ENCODE measurements at places on chromosomes 3 and 15.

DNA sequence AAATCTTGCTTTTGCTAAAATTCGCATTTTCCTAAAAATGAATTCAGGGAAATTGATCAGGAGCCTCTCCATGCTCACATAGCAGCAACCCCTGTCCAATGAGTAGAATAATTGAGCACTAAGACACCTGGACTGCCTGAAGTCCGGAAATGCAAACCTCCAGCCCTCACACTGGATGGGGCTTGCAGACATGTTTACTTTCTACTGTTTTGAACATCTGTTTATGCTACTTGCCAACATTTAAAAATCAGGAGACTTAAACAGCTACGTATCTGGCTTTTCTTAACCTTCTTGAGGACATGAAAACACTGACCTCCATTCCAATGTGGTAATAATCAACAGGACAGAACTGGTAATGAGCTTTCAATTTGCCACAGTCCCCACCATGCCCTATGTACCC is 184.4 kb downstream of the SHOX2 start:
- no peak for DNase-seq

GRCh38 chr15:85606738-85607137 is 188.0 kb downstream of the KLHL25 start:
- no peak for DNase-seq

GRCh38 chr15:39925112-39925842 is 5.2 kb upstream of the GPR176 start:
- DNase-seq: no peak

GRCh38 chr3:71940486-71940885 is 155.5 kb upstream of the PROK2 start:
- DNase-seq: no peak

DNA sequence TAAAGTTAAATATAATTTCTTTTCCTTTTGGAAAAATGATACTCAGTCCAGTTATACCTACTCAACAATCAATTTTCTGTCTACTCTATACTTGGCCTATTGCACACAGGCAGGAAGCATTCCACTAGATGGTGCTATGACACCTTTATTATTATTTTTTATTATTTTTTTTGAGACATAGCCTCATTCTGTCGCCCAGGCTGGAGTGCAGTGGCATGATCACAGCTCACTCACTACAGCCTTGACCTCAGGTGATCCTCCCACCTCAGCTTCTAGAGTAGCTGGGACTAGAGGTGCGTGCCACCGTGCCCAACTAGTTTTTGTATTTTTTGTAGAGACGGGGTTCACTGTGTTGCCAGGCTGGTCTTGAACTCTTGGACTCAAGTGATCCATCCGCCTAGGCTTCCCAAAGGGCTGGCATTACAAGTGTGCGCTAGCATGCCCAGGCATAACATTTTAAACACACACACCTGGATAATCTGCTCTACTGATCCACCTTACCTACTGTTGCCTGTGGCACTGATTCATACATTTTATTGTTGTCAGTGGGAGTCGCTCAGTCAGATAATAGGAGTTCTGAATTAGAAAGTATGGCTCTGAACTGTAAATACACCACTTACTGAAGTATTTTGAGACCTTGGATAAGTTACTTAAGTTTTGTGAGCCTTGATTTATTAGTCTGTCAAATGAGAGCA is 56.2 kb downstream of the EIF3J start:
- no peak for DNase-seq

DNA sequence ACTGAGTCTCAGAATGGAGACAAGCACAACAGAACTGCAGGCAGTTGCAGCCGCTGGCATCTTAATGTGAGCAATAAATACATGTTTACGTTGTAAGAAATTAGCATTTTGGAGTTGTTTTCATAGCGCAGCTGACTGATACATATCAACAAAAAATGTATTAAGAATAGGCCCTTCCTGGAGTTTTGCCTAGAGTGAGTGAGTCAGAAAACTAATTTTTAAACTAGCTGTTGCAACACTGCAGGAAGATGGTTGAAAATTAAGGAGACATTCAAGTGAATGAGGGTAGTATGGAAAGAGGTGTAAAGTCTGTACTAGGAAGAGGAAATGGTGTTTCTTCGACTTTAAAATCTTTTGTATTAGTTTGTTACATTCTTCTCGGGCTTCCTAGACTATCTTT is 39.6 kb upstream of the TIMP4 start:
- DNase-seq: no peak

DNA sequence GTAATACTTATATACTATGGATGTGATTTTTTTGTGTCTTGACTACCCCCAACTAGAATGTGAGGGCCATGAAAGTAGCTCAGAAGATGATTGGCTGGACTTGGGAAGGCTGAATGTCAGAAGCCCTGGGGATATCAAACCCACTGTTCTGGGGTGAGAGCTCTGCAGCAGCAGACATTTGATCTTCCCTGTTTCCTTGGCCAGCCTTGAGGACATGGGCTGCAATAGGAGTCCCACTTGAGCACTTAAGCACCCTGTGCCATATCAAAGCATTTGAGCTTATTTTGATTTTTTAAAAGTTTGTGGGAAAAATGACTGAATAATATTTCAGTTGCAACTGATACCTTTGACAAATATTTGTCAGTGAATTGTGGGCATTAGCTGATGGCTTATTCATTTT is 21.7 kb downstream of the GTF2E1 start:
- no peak for DNase-seq

DNA sequence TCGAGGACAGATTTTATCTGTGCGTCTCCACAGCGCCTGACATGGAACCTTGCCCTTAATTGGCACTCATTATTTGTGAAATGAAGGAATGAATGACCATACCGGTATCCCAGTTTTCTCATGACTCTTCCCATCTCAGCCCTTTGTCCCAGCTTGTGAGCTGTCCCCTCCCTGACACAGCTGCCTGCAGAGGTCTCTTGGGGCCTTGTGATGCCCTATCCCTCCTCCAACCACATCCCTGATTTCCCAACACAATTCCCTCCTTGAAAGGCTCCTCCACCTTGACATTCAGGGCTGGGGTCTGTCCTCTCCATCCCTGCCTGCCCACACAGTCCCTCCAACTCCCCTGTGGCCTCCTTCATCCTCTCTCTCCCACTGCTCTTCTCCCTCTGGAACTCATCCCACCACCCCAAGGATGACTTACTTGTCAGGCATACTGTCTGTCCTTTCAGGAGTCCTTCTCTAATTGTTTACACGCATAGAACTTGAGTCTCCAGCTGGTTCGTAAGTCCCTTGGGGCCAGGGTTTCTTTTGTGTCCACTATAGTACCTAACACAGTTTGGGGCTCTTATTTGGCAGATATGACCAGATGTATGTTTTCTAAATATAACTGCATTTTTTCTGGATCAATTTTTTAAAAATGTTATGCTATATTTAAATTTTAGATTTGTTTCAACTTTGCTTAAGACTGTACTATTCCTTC is 35.6 kb upstream of the FILIP1L start:
- DNase-seq: no peak

DNA sequence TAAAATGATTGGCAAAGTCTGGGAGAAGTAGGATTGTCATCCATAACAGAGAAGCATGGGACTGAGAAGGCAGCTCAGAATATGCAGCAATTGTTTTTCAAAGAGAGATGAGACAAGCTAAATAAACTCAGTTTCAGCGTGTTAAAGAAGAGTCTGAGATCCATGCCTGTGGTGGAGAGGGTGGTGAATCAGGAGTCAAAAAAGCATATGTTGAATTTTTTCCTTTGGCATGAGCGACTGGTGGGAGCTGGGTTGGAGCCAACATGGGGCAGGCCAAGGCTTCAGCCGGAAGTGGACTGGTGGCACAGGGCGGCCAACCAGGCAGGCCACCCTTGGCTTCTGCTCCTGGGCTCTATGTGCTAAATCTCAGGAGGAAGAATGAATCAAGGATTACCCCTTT is 102.0 kb downstream of the SST start:
- DNase-seq: no peak

GRCh38 chr3:134249935-134250716 is 533 bp downstream of the RYK start:
- no peak for DNase-seq

DNA sequence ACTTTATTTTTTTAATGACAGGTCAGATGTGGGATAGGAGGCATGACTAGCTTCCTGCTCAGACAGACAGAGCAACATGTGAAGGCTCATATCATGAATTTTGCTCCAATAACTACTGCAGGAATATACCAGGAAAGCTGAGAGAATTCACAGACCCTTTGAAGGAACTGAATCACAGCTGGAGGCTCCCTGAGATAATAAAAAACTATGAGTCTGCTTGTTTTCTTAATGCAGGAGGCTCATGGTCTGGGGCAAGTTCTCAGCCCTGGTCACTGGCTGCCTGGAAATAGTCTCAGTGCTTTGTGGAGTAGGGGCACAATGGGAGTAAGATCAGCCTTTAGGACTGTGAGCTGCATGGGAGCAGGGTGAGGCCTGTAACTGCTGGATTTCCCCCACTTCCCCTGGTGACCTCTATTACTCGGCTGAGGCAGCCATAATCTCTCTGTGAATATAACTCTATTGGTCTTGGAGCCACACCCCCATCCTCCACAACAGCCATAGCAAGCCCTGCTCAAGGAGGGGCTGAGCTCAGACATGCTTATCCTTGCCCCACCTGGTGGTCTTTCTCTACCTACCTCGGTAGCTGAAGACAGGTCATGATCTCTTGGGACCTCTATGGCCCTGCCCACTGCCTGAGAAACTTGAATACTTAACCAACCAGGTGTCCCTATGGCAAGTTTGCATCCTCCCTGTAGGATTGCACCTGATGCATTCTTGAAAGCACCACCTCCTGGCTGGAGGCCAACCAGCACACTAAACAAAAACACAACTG is 281.6 kb upstream of the TMCO5A start:
- DNase-seq: no peak

DNA sequence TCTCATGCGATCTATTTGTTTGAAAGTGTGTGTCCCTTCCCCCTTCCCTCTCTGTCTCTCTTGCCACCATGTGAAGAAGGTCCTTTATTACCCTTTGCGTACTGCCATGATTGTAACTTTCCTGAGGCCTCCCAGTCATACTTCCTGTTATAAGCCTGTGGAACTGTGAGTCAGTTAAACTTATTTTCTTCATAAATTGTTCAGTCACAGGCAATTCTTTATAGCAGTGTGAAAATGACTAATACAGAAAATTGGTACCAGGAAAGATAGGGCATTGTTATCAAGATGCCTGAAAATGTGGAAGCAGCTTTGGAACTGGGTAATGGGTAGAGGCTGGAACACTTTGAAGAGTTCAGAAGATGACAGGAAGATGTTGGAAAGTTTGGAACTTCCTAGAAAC is 743.7 kb upstream of the NECTIN3 start:
- DNase-seq: no peak

DNA sequence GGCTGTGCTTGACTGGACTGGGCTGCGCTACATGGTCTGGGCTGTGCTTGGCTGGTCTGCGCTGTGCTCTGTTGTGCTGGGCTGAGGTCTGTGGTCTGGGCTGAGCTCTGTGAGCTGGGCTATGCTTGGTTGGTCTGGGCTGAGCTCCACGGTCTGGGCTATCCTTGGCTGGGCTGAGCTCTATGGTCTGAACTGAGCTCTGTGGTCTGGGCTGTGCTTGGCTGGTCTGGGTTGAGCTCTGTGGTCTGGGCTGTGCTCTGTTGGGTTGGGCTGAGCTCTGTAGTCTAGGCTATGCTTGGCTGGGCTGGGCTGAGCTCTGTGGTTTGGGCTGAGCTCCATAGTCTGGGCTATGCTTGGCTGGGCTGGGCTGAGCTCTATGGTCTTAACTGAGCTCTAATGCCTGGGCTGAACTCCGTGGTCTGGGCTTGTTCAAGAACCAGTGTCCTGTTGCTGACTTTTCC is 92.0 kb downstream of the PLXNA1 start:
- no peak for DNase-seq

All from substantia nigra (tissue), 51 donors.